ENCODE measurements at places on chromosomes 3 and 15.
A peak's percentile ranks its signal among the peaks of the same experiment; 100 is the strongest.

DNA sequence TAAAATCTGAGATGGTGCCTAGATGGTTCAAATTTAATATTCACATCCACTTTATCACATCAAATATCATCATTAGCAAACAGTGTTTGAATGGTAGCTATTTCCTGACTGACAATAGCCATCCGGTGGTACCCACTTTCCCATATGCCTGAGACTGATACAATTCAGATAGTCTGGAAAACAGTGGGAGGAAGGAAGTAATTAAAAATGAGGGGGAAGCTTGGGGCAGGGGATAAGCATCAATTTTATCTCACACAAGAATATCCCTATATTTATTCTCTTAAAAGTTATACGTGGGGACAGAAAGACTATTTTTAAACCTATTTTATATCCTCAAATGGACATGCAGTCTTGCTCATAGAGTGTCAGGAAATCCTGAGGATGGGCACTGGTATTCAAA, 122.5 kb upstream of the GAP43 start:
- DNase-seq = no peak

- DNase-seq = no peak
Measured at GRCh38 chr3:114743746-114744485, 403.2 kb downstream of the ZBTB20 start.

DNA sequence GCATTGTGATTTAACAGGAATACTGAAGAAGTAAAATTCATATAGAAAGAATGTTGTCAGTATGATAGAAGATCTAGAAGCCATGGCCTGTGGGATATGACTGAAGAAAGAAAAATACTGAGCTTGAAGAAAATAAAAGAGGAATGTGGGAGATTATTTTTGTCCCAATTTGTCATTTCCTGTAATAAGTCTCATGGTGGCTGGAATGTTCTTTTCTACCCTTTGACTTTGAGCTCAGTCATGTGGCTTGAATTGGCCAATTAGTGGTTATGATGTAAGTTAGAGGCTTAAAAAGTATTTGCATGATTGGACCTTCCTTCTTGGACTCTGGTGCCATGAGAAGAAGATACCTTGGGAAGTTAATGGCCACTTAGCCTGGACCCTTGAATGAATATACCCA, 14.1 kb downstream of the APH1B start:
- DNase-seq = peak; percentile 97

DNA sequence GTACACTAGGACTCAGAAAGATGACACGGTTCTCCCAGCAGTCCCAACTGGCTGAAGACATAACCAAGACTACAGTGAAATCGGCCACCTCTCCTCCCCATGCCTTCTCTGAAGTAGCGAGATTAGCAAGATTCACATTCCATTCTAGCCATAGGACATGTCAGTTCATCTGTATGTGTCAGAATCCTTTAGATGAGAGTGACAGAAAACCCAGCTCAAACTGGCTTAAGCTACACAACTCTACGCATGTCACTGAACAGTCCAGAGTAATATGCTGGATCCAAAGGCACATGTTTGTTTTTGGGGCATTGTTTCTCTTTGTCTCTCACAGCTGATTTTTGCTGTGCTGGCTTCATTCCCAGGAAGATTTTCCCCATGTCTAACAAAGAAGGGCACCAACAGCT, 75.8 kb downstream of the RARB start:
- peak; percentile 54 for DNase-seq

- peak; percentile 33 for DNase-seq
Measured at GRCh38 chr3:115071601-115072000, 75.5 kb downstream of the ZBTB20 start.

DNA sequence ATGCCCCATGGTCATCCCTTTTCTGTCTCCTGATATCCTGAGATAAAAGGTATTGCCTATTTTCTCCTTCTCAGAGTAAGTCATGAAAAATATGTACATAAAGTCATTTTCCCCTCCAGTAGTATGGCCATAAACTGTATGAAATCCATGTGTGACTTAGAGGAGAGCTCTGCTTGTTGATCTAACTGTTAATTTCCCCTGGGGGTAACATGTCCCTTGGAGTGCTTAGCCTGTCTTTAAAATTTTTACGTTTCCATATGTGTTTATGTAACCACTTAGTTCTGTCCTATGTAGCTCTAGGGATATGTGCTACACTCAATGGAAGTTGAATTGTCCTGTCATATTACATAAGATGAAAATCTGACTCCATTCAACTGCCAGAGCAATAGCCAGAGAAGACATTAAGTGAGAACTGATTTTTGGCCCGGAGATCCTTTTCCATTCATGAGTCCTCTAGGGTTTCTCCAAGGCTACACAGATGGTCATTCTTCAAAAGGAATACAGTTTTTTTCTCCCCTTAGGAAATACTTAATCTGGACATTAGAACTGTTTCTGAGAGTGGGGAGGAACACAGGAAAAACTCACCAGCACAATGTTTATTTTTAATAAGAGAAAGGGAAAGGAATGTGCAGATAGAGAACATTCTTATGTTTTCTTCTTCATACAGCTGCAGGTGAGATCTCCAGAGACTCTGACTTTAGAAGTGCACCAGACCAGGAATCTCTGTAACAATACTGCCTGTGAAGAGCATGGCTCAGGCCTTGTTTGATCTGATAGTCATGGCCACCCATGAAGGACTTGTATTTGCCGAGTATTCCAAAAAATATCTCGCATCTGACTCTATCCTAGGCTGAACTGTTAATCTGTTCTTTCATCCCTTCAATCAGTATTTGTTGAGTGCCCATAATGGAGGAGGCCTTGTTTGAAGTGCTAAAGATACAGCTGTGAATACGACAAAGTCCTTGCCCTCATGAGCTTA, 29.8 kb upstream of the CLRN1 start:
- no peak for DNase-seq

DNA sequence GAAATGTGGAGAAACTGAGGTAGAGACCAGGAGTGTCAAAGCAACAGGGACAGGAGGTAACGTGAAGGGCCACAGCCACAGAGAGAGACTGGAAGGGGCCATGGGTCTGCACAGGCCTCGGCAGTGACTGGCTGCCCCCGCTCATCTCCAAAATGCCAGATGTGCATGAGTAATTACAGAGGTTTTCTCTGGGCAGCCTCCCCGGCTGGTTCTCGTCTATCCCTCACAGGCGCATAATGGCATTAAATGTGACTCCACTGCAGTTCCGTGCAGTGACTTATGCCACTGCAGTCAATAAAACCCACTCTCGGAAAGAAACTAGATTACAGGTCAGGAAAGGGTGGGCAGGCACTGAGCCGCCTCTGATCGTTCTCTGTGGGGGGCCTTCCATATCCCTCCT, 74.7 kb downstream of the WDR76 start:
- no peak for DNase-seq

DNA sequence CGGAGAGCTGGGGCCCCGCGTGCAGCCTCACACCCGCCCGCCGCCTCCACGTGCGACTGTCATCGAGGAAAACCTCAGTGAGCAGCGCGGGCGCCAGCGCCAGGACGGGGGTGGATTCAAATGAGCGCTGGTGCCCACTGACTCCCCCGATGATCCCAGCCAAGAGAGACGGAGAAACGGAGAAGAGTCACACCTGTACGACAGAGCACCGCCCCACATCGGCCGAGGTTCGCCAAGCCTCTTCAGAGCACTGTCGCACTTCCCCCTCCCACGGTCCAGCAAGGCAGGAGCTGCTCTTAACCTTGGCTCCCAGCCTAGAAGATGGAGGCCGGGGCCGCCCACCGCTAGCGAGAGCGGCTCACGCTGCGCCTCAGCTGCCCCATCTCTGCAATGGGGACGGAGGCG, 130.9 kb upstream of the IQSEC1 start:
- no peak for DNase-seq

DNA sequence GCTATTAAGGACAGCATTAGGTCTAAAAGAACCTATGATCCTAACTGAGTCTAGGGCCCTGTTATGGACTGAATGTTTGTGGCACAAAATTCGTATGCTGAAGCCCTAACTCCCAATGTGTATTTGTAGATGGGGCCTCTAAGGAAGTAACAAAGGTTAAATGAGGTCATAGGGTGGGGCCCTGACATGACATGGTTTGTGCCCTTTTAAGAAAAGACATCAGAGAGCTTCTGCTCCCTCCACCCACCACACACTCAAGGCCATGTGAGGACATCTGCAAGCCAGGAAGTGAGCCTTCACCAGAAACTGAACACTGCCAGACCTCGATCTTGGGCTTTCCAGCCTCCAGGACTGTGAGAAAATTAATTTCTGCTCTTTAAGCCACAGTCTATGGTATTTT, 49.2 kb downstream of the PHC3 start:
- no peak for DNase-seq

DNA sequence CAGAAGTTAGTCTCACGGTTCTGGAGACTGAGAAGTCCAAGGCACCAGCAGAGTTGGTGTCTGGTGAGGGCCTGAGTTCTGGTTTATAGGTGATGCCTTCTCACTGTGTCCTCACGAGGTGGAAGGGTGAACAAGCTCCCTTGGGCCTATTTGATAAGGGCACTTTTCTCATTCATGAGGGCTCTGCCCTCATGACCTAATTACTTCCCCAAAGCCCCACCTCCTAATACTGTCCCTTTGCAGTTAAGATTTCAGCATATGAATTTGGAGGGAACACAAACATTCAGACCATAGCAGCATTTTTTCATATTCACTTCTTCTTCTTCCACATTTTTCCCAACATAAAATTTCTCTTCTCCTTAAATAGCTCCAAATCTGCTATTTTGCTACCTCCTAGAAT, 41.5 kb downstream of the TMEM41A start:
- no peak for DNase-seq

GRCh38 chr15:69395460-69395859, 18.7 kb upstream of the KIF23 start:
- no peak for DNase-seq

DNA sequence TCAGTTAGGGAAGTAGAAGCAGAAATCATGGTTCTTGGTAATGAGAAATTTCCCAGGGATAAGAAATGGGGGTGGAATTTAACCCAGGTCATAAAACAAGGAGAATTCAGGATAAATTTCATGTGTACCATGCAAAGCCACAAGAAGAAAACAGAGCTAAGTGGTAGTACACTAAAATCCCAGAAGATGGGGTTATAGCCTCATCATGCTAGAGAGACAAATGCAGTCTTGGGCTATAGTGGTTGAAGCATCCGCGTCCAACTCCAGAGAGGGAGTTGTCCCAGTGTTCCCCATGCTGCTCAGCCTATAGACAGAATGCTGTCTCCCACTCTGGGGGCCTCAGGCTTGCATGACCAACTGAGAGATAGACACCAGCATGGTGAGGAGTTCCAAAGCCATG, 36.2 kb upstream of the CLRN1 start:
- peak; percentile 63 for DNase-seq

DNA sequence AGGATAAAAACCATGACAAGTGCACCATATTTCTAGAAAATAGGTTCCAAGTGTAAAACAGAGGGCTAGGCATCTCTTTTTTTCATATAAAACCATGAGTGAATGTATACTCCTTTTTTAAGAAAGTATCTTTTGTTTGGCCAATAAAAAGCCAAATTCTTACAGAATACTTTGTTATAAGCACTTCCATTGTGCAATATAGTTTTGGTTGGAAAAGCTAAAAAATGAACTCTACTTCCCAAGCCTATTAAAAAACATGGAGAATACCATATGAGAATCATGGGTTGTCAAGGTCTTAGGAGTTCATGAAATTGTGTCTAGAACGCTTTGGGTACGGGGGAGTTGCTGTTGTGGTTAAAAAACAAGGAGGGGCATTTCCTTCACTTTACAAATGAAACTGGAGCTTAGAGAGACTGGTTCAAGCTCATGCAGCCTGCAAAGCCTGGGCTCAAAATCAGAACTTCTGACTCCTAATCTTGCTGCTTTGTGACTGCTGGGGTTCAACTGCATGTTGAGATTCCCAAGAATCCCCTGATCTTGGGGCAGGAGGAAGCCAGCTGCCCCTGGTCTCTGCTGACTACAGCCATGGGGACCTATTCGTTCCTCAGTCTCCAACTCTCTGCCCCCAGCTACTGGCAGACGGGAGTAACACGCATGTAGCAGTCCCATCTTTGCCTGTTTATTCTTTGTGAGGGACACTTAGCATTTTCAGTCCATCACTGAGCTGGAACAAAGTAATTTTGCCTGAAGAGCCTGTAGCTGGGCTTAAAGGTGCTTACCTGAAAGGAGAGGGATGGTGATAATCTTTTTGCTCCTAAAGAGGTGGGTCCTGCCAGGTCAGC, 229.1 kb downstream of the CHST2 start:
- no peak for DNase-seq

DNA sequence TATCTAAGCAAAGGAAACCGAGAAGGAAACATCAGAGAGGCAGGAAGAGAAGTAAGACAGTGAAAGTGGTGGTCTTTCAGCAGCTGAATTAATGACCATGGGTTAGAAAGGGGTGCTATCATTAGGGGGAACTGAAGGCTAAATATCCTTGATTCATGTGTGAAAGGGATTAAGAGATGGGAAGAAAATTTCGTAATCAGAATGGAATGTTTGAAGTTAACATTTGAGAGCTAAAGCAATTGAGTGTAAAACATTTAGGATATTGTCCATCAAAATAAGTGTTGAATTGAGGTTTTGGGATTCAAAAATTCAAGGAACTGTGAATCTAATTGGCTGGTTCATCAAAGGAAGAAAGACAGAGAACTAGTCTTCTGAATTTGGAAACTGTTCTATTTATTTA, 4.1 kb upstream of the ECT2 start:
- peak; percentile 69 for DNase-seq

DNA sequence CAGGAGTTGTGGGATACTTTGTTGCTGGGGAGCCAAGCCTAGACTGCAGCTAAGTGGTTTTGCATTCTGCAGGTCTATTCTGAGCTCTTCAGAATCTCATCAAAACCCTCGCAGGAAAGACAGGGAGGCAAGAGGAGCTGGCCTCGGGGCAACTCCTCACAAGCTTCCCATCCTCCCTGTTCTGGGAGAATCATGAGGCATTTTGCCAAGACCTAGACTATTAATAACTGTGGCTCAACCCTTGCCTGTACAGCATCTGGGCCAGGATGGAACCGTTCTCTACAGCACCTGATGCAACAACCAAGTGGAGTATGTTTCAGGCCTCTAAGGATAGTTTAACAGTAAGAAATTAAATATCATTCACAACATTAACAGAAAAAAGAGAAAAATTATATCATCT, 20.2 kb upstream of the SLC6A20 start:
- DNase-seq = peak; percentile 16

- peak; percentile 49 for DNase-seq
Measured at GRCh38 chr3:156819842-156820691, 6.1 kb upstream of the LEKR1 start.

- no peak for DNase-seq
Measured at GRCh38 chr3:138222131-138222941, 35.2 kb downstream of the ARMC8 start.

GRCh38 chr15:44441095-44441501, 13.7 kb downstream of the CTDSPL2 start:
- no peak for DNase-seq

- no peak for DNase-seq
Measured at GRCh38 chr3:57199895-57200297, at the start of gene HESX1. Gene HESX1 (minus strand): TSS chr3:57199978. CDS start chr3:57199918, 60 bp downstream.

DNA sequence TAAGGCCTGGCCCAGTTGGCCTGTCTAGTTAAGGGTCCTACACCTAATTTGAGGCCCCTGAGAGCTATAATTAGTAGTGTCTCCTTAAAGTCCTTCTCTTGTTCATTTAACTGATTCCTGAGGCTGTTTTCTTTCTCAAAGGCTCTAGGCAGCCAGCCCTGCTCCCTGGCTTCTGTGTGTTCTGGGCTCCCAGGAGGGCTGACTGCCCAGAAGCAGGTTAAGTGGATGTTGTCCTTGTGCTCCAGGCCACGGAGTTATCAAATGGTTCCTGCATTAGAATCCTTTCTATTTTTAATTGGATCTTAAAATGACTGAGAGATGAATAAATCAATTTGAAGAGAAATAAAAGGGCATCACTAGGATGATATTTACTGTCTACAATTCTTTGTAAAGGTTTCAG, 140.0 kb downstream of the SNRK start:
- no peak for DNase-seq

- no peak for DNase-seq
Measured at GRCh38 chr3:127736801-127737539, 64.2 kb downstream of the ABTB1 start.

GRCh38 chr3:97910931-97911351, 61.3 kb downstream of the RIOX2 start:
- no peak for DNase-seq

Measured in fibroblast of skin of right biceps (primary cell).